ENCODE measurements at places on chromosomes 2 and 18.

- DNase-seq: no peak
Observed at GRCh38 chr2:240209493-240209892, 69.0 kb upstream of the OTOS start.

DNA sequence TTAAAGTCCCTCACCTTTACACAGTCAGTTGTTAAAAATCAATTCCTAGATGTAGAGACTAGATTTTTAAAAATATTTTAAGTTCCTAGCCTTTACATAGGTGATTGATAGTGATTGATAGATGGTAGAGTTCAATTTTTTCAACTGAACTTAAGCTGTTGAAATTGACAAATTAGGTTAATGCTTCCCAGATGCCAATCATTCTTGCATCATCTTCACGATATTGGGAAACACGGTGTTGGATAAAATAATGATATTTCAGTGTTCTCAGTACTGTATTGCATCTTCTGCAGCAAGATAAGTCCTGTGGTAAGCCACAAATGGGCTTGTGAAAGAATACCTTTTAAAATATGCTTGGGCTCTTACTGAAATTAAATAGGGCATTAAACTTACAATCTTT is 667.6 kb downstream of the STK39 start:
- no peak for DNase-seq

GRCh38 chr2:239790313-239790712 is 234.8 kb downstream of the NDUFA10 start:
- no peak for DNase-seq

GRCh38 chr2:188278388-188279092 is 13.1 kb upstream of the GULP1 start:
- DNase-seq: no peak

DNA sequence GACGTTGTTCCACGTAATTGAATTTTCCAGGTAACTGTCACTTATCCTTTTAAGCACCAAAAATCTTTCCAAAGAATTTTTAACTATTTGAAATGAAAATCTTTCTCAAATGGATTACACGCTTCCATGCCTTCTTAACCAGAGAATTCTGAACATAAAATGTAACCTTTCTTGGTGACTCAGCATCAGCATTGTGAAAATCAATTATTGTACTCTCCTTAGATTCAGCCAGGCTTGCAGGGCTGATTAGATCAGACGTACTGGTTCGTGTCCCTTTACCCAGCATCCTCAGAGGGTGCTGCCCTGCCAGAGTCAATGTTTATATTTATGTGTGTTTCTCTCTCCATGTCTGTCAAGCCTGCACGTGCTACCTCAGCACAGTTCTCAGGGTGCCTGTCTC is 623.9 kb downstream of the CNTNAP5 start:
- DNase-seq: no peak

DNA sequence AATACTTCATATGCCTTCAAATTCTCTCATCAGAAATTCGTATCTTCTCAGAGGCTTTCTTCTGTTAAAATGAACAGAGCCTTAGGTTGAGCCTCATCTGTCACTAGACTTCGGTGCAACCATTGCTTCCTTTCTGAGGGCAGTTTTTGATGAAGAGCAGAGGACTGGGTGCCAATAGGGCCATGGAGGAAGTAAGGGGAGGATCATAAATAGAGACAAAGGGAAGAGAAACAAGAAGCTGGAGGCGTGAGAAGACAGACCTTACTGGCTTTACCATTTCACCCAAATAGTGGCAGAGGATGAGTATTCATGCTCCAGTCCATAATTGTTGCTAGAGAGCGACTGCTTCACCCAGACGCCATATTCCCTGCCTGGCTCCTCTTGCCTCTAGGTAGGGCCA is 215.6 kb upstream of the PKDCC start:
- DNase-seq: no peak

- no peak for DNase-seq
Observed at GRCh38 chr2:216578325-216578724, 54.9 kb upstream of the IGFBP2 start.

DNA sequence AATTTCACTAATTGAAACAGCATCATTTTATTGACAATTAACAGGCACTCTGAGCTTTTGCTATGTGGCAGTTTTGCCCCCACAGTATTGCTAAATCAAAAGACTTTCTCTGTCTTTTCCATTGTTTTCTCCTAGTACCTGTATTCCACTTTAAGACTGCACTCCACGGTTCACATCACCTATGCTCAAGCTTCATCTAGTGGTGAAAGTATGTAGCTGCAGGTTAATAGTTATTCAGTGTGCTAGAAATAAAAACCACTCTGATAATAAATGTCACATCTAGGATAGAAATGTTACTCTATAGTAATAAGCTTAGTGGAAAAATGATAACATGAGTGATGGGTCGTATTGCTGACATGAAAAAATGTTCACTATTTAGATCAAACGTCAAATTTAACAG is 24.6 kb downstream of the ARL6IP6 start:
- no peak for DNase-seq

DNA sequence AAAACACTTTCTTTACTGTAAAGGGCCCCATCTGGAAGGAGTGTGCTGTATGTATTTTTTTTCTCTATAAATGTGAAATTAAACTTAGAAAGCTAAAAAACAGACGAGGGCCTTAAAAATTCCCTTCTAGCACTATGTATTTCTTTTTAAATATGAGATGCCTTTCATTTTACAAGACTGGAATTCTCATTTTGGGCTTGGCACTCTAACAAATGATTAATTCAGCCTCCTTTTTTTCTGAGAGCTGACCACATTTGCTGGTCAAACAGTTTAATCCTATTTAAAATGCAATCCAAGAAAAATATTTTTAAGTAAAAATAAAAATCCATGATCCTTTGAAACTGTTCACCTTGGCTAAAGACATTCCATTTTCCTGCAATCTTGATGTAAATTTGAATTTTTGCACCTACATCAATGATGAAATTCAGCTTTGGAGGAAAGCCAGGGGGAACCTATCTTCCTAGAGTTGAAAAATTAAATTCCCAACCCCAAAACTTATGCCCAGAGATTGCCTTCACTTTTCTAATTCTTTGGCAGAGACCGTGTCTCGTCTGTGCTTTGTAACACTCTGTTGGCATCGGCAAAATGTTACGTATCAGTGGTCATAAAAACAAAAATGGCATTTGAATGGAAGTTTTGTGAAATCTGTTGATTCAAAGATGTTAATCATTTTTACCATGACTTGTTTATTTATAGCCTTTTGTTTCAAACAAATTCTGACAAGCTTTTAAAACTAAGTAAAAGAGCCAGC is 284.5 kb downstream of the ZNF521 start:
- DNase-seq: no peak

DNA sequence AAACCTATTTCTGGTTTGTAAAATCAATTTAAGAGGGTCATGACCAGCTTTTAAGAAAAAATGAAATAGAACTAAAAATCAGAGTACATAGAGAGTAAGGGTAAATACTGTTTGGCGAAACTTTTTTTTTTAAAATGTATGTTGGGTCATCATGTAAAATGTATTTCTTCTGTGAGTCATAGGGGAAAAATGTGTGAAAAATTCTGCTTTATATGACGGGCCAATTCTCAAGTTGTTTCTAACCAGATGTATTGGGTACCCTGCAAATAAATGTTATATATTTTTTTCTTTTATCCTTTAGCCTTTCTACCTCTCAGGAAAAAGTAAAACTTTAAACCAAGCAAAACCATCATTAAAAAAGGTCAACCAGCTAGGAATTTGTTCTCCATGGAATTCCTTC is 13.9 kb downstream of the AFTPH start:
- DNase-seq: no peak

DNA sequence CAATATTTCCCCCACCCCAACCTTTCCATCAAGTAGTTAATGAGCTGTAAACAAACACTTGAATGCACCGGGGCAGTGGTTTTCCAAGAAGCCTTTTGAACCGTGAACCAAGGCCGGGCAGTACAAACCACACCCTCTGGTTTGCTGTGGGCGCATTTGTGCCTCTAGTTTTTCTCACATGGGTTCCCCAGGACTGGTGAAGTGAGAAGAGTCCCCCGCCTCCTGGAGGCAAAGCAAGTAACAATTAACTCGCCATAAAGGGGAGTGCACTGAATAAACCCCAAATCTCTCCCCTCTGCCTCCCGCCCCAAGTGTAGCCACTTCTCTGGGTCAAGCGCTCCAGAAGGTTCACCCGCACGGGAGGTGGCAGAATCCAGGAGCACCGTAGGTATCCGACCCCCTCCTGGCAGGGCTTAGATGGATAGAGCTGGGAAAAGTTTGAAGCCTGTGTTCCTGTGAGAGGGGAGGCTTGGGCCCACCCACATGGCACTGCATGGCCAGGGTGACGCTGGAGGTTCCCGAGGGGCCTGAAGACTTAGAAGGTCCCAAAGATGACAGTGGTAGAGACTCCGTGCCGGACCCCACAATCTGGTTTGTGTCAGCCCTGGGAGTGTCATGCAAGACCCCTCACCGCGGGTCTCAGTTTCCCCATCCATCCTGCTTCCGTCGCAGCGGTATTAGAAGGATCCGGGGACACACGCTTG is 182.2 kb downstream of the SMAD2 start:
- DNase-seq: no peak

DNA sequence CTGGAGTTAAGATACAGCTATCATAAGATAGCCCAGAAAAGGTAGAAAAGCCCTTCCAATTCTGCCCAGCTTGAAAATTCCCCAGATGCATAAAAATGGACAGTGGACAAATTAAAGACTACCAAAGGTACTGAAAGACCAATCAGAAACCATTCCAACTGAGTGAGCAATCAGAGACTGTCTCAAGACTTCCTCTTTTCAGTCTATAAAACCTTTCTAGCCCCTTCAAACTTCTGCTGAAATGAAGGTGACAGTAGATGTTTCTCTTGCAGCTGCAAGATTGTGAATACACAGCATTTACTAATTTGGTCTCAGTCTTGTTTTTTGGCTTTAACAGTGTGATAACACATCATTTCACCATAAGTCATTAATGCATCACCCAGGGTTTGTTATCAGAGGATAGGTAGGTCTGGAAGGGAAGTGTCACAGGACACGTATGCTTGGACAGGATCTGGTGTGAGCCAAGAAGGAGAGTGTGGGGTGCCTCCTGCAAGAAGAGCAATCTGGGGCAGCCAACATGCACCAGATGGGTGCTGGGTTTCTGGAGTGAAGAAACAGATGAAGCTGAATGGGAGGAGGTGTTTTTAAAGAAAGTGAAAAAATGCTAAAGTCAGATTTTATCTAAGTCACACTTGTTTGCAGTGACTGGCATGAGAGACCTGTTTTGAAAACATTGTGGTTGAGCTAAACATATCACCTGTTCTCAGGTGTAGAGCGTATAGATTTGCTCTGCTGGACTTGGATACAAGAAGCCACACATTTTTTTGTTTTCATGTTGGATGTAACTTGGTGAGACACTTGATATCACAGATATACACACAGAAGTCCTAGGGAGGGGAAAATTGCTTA is 75.3 kb upstream of the DDX18 start:
- DNase-seq: no peak

GRCh38 chr2:189232759-189233406 is 53.3 kb upstream of the COL5A2 start:
- DNase-seq: no peak

- DNase-seq: no peak
Observed at GRCh38 chr2:8927510-8928455, 75.7 kb downstream of the MBOAT2 start.

- DNase-seq: no peak
Observed at GRCh38 chr2:174888646-174889271, 116.4 kb downstream of the CHN1 start.

GRCh38 chr2:47277987-47278386 is 122.9 kb upstream of the STPG4 start:
- no peak for DNase-seq

- DNase-seq: no peak
Observed at GRCh38 chr18:66077066-66077465, 326.3 kb downstream of the CDH7 start.

DNA sequence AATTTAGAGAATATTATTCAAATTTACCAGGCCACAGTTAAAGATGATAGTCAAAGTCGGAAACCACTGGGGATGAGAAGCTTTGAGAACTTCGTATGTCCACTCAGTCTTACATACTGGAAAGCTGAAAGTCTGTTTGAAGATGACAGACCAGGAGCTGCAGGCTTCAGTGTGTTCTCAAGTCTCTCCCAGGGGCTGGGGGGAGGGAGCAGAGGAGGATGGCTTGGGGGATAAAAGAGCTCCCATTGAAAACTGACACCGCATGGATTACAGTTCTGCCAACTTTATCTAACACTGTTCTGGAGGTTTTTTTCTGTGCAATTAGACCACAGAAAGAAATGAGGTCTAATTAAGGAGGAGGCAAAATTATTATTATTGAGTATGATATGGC is 170.5 kb upstream of the ALKAL2 start:
- DNase-seq: no peak

- DNase-seq: no peak
Observed at GRCh38 chr18:62812242-62812641, 96.9 kb downstream of the PHLPP1 start.

Measured in stimulated activated CD8-positive, alpha-beta memory T cell treated with anti-CD3 and anti-CD28 coated beads, Interleukin-15, amount 100 ng/mL, for 4 hours (primary cell).